ENCODE measurements at places on chromosomes 4 and X.

GRCh38 chrX:107000013-107000515, at the start of gene MORC4:
TSS of gene MORC4 (minus strand) at chrX:107000212. CDS start at chrX:106999969, 243 bp downstream.
- peak; percentile 73 for DNase-seq

- DNase-seq = no peak
These were observed 111.2 kb upstream of the TMEM47 start for GRCh38 chrX:34768290-34768689.

DNA sequence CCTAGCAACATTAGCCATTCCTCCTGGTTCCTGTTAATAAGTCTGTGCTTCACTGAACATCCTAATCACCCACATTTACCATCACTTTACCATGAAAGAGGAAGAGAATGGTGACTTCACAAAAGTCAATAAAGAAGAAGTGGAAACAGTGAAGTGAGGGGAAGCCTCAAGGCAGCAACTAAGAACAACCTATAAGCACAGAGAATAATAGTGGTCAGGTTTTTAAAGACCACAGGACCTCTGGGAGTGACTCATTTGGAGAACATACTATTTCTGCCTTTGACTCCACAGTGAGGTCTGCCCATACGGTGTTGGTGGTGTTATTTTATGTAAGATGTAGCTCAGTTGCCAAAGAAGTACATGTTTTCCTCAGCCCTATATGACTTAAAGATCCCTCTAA, 86.0 kb upstream of the TET2 start:
- peak; percentile 38 for DNase-seq

DNA sequence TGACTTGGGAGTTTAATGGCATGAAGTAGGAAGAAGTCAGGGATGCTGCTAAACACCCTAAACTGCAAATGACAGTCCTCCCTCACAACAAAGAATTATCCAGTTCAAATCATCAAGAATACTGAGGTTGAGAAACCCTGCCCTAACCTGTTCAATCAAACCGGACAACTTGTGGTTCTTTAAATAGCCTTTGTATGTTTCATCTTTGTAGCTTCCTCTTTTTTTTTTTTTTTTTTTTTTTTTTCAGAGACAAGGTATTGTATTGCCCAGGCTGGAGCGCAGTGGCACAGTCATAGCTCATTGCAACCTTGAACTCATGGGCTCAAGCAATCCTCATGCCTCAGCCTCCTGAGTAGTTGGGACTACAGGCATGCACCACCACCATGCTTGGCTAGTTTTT, 52.5 kb upstream of the TTC29 start:
- no peak for DNase-seq

- DNase-seq = no peak
These were observed 87.1 kb downstream of the DHX15 start for GRCh38 chr4:24497221-24497620.

- no peak for DNase-seq
These were observed 44.7 kb upstream of the ELF2 start for GRCh38 chr4:139221687-139222086.

- DNase-seq = no peak
These were observed 20.0 kb downstream of the PHOX2B start for GRCh38 chr4:41728573-41728913.

DNA sequence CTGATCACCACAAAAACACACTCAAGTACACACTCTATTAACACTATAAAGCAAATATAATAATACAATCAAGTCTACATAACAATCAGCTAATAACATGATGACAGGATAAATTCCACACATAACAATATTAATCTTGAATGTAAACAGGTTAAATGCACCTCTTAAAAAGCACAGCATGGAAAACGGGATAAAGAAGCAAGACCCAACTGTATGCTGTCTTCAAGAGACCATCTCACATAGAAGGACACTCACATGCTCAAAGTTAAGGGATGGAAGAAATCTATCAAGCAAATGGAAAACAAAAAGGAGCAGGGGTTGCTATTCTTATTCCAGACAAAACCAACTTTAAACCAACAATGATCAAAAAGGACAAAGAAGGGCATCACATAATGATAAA, 28.1 kb downstream of the CBR4 start:
- no peak for DNase-seq

DNA sequence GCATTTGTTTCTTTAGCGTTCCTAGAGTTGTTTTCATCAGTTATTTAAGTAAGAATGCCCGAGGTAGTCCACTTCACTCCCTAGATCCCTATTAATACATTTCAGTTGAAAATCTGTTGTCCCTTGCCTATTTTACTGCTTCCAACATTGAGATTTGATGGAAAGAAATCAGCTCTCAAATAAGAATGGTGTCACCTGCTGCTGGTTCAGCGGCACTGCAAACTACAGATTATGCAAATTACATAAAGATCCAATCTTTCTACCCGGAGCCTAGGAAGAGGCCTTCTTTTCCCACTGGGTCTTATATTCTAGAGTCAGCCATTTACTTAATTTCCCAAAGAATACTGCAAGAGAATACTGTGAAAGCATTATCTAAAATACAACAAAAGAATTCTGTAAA, 597.6 kb upstream of the MAGEB2 start:
- DNase-seq = no peak

- DNase-seq = no peak
These were observed 53.4 kb downstream of the GRXCR1 start for GRCh38 chr4:42945874-42946273.

GRCh38 chr4:62135565-62136156, 935.5 kb downstream of the ADGRL3 start:
- peak; percentile 77 for DNase-seq

GRCh38 chr4:23614284-23614892, 275.5 kb downstream of the PPARGC1A start:
- DNase-seq = no peak

DNA sequence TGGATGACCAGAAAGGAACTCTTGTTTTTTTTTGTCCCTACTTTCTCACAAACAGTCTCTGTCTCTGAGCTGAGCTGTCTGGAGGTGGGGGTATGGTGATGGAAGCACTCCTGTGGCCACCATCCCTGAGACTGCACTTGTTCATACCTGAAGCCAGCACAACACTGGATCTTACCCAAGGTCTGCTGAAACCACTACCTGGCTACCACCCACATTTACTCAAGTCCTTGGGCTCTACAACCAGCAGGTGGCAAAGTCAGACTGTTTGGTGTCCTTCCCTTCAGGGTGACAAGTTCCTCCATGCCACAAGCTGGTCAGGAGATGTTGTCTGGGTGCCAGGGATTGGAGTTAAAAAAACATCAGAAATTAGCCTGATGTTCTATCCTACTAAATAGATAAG, 89.7 kb downstream of the NEXMIF start:
- no peak for DNase-seq

- DNase-seq = no peak
These were observed 137.4 kb upstream of the GUCY1A1 start for GRCh38 chr4:155529272-155529671.

- DNase-seq = peak; percentile 22
These were observed 69.4 kb downstream of the NSG1 start for GRCh38 chr4:4456351-4456750.

- no peak for DNase-seq
These were observed 9.8 kb downstream of the GUCY1A1 start for GRCh38 chr4:155676430-155676825.

- DNase-seq = no peak
These were observed 327.1 kb downstream of the NAP1L3 start for GRCh38 chrX:93346309-93346708.

GRCh38 chr4:120977435-120977997, 55.0 kb upstream of the PRDM5 start:
- peak; percentile 57 for DNase-seq

DNA sequence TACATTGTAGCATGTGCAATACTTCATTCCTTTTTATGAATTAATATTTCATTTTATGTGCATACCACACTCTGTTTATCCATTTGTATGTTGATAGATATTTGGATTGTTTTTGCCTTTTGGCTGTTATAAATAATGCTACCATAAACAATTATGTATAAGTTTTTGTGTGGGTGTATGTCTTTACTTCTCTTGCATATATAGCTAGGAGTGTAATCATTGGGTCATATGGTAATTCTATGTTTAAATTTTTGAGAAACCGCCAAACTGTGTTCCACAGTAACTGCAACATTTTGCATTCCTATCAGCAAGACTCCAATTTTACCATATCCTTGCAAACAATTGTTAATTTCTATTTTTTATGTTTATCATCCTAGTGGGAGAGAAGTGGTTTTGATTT, 3.1 kb upstream of the TCEAL5 start:
- no peak for DNase-seq

All from fibroblast of skin of abdomen (primary cell).